ENCODE measurements at places on chromosomes 7 and 10.

DNA sequence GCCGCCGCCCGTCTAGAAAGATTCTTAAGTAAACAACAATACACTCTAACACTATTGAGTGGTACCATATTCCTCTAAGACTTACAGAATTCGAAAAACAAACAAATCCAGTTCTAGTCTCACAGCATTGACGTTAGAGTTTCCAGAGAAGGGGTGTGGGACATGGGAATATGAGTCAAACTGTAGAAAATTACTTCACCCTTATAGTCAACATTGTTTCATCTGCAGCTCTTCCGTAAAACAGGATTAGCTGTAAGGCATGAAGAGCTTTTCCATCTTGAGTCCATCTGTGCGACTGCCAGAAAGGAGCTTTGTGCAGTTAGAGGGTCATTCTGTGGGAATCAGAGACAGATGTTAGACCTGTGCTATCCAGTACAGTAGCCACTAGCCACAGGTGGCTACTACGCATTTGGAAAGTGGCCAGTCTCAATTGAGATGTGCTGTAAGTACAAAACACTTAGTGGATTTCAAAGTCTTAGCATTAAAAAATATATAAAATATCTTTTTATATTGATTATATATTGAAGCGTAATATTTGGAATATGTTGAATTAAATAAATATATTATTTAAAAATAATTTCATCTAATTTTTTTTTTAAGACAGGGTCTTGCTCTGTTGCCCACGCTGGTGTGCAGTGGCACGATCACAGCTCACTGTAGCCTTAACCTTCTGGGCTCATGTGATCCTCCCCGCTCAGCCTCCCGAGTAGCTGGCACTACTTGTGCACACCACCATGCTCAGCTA is 79.8 kb upstream of the MPP7 start:
- DNase-seq, result no peak

GRCh38 chr10:86595496-86595895 is 58.9 kb upstream of the OPN4 start:
- no peak for DNase-seq

DNA sequence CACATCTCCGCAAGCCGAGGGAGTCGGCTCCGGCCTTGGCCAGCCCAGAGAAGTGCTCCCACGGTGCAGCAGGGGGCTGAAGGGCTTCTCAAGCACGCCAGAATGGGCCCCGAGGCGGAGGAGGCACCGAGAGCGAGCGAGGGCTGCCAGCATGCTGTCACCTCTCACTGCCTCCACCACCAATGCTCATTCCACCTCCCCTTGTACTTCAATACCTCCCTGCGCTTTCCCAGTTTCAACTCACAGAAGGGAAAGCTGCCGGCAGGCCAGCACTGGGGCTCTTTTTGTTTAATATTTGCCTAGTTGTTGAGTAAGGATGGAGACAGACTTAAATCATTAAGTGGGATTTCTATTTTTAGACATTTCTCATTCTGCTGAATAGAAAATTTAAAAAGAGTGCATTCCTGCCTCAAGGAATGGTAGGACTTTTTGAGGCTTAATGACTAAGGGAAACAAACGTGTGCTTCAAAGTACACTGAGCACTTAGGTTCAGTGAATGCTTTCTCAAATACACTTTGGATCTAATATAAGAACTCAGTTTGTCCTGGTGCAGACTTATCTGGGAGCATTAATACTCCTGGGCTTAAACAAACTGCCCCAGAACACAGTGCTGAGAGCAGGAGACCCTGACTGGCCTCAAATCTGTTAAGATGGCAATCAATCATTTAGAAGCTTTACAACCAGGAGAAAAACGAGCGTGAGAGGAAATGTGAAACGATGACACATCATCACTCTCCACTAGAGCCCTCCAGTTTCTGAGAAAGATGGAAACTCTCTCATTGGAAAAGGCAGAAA is 131.2 kb downstream of the RALA start:
- DNase-seq, result peak; percentile 55

DNA sequence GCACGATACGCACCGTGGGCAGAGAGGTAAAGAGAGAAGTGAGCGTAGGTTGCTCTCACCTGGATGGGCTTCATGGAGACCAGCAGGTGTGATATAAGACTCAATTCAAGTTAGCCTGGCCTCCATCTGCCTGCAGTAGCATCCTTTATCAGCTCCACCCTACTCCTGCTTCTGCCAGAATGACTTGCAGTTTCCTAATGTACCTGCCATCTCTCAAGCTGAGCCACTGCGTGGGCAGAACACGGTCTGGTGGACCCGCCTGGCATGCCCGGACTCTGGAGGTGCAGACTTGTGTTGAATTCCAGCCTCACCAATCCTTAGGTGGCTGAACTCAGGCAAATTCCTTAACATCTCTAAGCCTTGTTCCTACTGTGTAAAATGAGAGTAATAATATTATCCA is 64.3 kb downstream of the STEAP1B start:
- no peak for DNase-seq

- no peak for DNase-seq
Observed at GRCh38 chr10:51250278-51250920, 176.1 kb downstream of the PRKG1 start.

- peak; percentile 56 for DNase-seq
Observed at GRCh38 chr7:29806995-29807841, 910 bp downstream of the WIPF3 start.

- no peak for DNase-seq
Observed at GRCh38 chr7:98297626-98298286, 16.3 kb downstream of the BRI3 start.

GRCh38 chr7:101109368-101109767 is 17.5 kb upstream of the SERPINE1 start:
- no peak for DNase-seq

- no peak for DNase-seq
Observed at GRCh38 chr10:104183682-104184081, 48.5 kb downstream of the CFAP43 start.

DNA sequence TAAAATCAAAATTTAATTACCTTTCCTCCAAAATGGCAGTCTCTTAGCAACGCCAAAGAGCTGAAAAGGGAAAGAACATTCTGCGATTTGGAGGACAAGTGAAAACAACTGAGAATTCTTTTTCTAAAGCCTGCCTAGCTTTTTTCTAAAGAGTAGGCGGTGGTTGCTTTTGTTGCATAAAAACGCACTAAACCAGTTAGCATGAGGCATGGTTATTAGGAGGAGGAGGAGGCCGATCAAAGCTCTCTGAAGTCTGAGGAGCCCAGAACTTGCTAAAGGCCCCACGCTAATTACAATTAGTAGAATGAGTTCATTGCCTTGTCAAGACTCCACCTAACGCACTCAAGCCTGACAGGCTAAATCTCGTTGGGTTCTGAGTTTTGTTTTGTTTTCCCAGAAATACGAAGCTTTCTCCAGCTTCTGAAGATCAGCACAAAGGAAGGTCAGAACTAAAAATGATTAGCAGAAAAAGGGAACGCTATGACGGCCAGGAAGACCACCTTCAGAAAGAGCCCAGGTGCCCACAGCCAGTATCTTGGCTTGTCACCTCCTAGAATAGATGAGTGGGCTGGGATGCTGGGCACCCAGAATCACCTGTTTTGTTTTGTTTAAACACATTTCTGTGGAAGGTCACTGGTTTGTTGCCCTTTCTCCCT is 72.0 kb downstream of the FGFR2 start:
- DNase-seq, result peak; percentile 68

- DNase-seq, result peak; percentile 49
Observed at GRCh38 chr7:116629051-116629463, 42.9 kb upstream of the MET start.

DNA sequence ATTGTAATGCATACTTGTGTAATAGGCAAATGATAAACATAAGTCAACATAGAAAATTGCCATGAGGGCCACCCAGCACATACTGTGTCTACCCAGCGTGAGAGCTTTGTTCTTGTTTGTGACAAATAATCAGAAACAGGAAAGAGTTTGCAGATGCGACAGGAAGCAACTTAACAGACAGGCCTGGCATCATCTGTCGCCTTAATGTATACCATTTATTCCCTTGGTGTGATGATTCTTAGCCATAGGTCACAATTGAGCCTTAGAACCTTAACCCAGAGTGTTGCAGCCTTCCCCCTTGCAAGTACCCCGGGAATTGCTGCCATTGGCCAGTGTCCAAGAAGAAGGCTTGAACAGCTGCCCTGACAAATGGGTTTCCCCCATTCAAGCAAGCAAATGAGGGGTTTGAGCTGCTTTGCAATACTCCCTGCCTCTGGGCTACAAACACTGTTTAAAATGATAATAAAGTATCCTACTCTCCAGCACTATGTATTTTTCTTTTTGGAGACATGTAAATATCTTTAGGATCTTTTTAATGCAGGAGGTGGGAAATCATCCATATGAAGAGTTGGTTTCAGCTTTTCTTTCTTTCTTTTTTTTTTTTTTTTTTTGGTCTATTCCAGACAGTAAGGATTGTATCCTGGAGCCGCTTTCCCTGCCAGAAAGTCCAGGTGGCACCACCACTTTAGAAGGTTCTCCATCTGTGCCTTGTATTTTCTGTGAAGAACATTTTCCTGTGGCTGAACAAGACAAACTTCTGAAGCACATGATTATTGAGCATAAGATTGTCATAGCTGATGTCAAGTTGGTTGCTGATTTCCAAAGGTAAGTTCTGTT is 80.0 kb downstream of the ZNF277 start:
- no peak for DNase-seq

GRCh38 chr7:36148422-36149065 is 4.5 kb upstream of the EEPD1 start:
- no peak for DNase-seq

GRCh38 chr7:43119371-43120075 is 7.1 kb downstream of the HECW1 start:
- DNase-seq, result no peak

DNA sequence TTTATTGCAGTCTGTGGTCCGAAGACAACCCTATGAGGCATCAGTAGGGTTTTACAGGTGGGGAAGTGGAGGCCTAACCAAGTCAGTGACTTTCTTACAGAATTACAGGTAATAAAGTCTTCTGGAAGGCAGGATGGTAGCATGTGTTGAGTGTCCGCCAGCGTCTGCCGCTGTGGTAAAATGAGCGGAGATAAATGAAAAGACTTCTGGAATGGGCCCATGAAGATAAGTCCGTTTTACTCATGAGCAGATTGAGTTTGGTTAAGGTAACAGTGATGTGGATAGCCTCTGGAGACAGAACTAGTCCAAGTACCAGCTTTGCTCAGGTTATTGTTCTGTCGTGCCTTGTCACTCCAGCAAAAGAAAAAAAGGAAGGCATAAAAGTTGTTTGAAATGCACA is 966 bp downstream of the FBH1 start:
- DNase-seq, result no peak

- no peak for DNase-seq
Observed at GRCh38 chr10:23192712-23193434, 761 bp downstream of the PTF1A start.

GRCh38 chr7:48031111-48031510 is 2.2 kb upstream of the SUN3 start:
- DNase-seq, result no peak

GRCh38 chr10:1043532-1043995 is 5.4 kb downstream of the IDI1 start:
- DNase-seq, result no peak

- DNase-seq, result no peak
Observed at GRCh38 chr7:46679671-46680070, 758.6 kb upstream of the IGFBP3 start.

DNA sequence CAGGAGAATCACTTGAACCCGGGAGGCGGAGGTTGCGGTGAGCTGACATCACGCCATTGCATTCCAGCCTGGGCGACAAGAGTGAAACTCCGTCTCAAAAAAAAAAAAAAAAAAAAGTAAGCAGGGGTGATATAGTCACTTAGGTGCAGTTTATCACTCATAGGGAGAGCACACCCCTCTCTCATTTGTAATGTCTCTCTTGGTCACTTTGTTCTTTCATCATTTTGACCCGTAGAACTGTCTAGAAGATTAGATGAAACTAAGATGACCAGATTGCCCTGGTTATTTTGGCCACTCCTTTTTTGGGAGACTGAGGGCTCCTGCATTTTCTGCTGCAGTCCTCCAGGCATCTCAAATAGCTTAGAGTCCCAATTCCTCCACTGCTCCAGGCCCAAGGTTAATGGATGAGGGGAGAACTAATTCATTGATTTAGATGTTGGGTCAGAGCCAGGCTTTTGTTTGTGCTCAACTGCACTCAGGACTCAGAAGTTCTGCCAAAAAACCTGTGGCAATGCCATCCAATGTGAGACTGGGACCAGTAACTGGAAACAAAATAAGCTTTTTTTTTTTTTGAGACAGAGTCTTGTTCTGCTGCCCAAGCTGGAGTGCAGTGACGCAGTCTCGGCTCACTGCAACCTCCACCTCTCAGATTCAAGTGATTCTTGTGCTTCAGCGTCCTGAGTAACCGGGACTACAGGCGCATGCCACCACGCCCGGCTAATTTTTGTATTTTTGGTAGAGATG is 50.0 kb upstream of the CAMK1D start:
- no peak for DNase-seq

GRCh38 chr7:130182990-130183389 is 22.2 kb downstream of the TMEM209 start:
- no peak for DNase-seq

GRCh38 chr7:141709749-141710148 is 1.6 kb downstream of the WEE2 start:
- no peak for DNase-seq

- DNase-seq, result no peak
Observed at GRCh38 chr10:102651455-102652169, 7.3 kb downstream of the TRIM8 start.

DNA sequence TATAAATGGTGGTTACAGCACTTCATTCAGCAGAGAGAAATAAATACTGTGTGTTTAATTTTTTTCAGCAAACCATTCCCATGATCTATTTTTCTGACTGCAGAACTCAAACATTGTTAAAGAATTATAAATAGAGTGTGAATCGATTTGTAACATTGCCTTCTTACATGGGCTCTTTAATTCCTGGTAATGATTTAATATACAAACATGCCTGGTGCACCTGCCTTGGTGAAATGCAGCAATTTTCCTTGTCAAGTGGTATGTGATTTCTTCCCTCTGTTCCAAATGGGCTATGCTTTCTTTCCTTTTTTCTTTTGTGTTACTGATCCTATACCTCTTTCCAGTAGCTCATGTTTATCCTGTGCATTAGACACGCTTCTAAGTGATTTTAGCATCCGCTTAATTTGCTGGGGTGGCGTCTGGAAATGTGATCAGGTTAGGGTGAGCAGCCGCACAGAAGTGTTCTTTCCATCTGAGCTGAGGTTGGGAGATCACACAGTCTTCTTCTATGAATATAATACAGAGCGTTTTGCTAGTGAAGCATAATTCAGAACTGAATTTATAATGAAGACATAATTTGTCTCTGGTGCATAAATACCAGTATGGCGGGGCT is 94.3 kb upstream of the ITGB1 start:
- no peak for DNase-seq

DNA sequence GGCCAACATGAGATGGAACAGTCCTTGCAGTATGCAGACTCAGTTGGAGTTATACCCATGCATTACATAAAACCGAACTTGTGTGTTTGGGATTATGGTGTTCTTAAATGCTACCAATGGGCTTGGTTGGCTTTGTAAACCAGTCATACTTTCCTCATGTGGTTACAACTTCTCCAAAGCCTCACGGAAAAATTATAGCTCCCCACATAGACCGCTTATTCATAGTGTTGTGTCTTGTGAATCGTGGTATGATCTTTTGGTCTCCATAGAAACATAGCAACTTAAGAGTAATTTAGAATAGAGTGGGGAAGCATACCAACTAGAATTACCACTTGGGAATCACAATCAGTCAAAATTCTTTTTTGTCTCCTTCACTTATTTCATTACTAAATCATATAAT is 112.3 kb upstream of the FZD1 start:
- DNase-seq, result no peak

Measured in right kidney (tissue), 9 donors.